ENCODE measurements at places on chromosomes 1 and 21. TPM values are rescaled to one million over a fixed set of nuclear protein-coding genes. Genes with fewer than 3 reads are reported as not detected.

CRNN gene
- not detected for total RNA-seq

S100A2 gene
- total RNA-seq = 3.3 TPM

EXOSC10 gene
- total RNA-seq = 89.6 TPM

SMPDL3B gene
- total RNA-seq = 0.53 TPM

HCRTR1 gene
- total RNA-seq = not detected
